Activated T-cell treated with anti-CD3 and anti-CD28 coated beads, Interleukin-2, amount 50 U/mL, for 72 hours (primary cell): ENCODE measurements at places on chromosomes 16 and 17. TPM values are rescaled to one million over a fixed set of nuclear protein-coding genes. Genes with fewer than 3 reads are reported as not detected.

- DNase-seq, result no peak
Observed at GRCh38 chr16:89484923-89485679, 5.3 kb downstream of the ANKRD11 start.

HS3ST3B1 gene
- 17.1 TPM for total RNA-seq

DNA sequence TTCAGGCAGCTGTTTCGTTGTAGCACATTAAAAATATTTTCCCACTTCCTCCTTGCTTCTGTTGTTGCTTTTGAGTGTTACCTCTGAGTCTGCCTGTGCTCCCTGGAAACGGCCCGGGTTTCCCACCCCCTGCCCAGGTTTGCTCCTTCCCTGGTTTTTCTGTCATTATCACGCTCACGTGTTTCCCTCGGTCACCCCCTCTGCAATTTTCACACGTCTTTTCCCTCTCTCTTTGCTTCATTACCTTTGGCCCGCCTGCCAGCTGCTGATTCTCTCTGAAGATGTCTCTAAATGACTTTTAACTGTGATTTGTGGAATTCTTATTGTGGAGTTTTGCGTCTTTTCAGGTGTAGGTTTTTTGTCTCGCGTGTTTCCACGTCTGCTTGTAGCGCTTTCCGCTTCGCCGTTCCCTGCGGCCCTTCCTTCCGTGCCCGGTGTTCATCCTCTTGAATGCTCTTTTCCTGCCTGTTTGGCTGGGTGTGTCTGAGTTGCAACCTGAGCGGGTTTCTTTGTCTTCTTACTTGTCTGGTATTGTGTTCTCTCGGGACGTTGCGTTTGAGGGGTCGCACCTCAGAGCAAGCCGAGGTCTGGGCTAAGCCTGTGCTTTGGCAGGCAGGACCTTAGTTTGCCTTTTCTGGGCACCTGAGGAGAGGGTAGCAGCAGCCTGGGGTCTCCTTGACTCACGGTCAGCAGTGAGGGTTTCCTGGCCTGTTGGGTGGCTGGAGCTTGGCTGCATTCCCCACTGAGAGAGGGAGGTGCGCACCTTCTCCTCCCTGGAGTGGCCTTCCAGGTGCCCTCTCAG is 96.3 kb upstream of the ZNF750 start:
- no peak for DNase-seq

NATD1 gene
- total RNA-seq, result 8.8 TPM

CACNA1G gene
- 0.07 TPM for total RNA-seq

DNA sequence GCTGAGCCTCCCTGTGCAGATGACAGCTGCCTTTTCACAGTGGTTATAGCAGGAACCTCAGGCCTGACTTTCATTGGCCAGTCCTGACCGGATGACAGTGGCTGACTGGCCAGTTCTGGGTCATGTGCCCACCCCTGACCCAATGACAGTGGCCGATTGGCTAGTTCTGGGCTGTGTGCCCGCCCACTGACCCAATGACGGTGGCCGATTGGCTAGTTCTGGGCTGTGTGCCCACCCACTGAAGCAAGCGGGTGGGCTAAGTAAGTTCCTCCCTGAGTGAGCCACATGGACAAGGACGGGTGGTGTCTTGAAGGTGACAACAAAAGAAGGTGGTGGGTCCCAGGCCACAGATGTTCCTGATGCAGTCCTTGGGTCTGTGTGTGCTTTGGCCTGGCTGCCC is 9.5 kb downstream of the DEF8 start:
- DNase-seq, result no peak

DNA sequence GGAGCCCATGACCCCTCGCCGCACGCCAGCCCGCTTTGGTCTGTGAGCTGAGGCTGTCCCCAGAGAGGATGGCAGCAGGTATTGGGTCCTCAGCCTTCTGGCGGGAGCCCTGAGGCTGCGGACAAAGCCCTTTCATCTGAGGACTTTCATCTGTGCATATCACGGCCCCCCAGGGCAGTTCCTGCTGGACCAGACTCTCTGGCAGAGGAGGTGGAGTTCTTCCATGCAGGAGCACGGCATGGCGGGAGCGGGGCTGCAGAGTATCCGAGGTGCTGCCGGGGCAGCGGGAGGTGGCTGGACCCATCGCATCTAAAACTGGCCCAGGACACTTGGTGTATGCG is 18.8 kb downstream of the DHX38 start:
- DNase-seq, result no peak

DNA sequence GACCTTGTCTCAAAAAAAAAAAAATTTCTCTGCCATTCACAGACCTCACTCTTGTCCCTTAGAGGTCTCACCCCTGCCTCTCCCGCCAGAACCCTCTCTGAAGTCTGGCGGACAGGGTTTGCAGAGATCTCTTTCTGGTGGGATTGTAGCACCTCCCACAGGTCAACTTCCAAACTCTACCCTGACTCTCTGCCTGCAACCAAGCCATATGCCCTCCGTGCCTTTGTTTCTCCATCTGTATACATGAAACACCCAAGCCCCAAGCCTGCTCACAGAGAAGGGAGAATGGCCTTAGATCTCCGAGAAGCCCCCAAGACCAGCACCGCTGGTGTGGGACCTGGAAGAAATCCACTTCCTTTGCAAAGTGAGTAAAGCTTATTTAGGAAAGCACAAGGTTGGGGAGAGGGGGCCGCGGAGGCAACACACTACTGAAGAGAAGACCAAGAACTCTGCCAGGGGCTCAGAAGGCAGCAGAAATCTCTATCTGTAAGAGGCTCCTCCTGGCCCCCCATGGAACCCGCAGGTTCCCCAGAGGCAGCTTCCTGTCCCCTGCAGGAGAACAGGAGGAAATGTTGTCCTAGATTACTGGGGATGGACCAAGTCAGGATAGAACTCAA is 219.9 kb downstream of the C16orf78 start:
- no peak for DNase-seq

GRCh38 chr17:65855245-65855644 is 293.8 kb upstream of the AXIN2 start:
- DNase-seq, result no peak

FOXN1 gene
- total RNA-seq, result not detected

GRCh38 chr16:6143020-6143419 is 1045.4 kb upstream of the EEF2KMT start:
- DNase-seq, result no peak

CCL5 gene
- 178 TPM for total RNA-seq

DNA sequence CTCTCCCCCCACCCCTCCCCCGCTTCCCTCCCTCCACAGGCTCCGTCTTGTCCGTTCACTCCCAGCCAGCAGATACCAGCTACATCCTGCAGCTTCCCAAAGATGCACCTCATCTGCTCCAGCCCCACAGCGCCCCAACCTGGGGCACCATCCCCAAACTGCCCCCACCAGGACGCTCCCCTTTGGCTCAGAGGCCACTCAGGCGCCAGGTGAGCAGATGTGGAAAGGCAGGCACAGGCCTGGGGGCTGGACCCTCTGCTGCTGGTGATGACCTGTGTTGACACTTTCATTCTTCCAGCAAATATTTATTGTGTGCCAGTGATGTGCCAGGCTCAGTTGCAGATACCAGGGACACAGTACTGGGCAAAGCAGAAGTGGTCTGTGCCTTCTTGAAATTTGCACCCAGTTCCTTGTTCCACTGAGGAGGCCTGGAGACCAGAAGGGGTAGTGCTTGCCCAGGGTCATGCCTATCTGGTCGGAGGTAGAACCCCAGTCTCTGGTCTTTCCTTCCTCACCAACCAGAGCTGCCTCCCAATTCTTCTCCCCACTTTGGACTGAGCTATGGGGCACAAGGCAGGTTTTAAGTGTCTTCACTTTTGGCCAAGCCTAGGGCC is 10.3 kb upstream of the ABCC3 start:
- DNase-seq, result no peak

GLOD4 gene
- 67.7 TPM for total RNA-seq

- no peak for DNase-seq
Observed at GRCh38 chr16:14527411-14528044, 102.5 kb downstream of the PARN start.

- no peak for DNase-seq
Observed at GRCh38 chr17:52986056-52986662, 827.6 kb upstream of the CA10 start.

GRCh38 chr16:82671741-82672140 is 45.0 kb downstream of the CDH13 start:
- peak; percentile 31 for DNase-seq

STAC2 gene
- total RNA-seq, result 0.07 TPM

DNA sequence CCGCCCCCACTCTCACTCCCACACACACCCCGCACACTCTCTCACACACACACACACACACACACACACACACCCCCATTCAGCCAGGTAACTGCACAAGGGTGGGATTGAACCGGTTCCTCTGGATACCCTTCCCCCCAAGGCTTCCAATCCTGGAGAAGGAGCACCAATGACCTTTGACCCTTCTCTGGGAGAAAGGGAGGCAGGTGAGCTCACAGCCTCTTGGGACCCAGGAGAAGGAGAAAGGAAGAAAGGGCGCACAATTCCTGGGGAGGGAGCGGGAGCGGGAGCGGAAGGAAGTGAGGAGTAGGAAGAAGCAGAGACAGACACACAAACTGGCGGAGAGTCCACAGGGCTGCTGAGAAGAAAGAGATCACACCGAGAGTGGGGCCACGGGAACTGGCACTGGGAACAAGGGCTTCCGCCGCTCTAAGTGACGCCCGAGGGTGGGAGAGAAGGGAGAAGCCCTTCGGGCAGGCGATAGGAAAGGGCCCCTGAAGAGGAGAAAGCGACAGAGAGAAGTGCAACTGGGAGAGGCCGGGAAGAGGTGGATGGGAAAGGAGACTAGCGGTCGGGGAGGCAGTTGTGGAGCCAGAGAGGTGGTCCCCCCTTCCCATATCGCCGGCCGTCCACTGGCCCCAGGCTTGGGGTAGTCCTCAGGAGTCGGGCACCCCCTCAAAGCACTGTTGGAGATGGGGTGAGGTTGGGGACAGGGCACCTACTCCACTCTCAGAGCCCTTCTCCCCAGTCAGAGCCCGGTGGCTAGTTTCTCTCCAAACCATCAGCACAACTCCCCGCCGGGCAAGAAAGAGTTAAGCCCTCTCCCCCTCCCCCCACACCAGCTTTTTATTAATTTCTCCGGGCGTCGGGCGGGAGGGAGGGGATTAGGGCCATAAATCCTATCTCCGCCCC is 1.3 kb downstream of the SAMD14 start:
- no peak for DNase-seq

ITGAX gene
- 146 TPM for total RNA-seq

DNA sequence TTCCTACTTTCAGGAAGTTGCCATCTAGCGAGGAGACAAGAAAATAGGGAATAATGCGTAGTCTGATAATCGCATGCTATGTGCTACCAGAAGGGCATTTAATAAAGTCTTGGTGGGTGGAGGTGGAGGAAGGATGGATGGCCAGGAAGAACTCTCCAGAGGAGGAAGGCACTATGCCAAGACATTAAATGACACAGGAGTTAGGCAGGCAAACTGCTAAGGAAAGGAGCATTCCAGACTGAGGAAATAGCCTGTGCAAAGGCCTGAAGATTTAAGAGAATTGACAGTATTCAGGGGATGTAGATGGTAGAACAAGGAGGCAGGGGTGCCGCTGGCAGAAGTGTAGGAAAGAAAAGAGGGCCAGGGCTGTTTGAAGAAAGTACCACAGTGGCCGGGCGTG is 19.3 kb upstream of the ARHGAP44 start:
- no peak for DNase-seq

CNTNAP4 gene
- total RNA-seq, result not detected

GRCh38 chr16:66473654-66474519 is 46.8 kb downstream of the BEAN1 start:
- no peak for DNase-seq

GRCh38 chr16:1224558-1224957 is 510 bp downstream of the TPSG1 start:
- DNase-seq, result no peak

TMEM98 gene
- total RNA-seq, result 0.86 TPM

DNA sequence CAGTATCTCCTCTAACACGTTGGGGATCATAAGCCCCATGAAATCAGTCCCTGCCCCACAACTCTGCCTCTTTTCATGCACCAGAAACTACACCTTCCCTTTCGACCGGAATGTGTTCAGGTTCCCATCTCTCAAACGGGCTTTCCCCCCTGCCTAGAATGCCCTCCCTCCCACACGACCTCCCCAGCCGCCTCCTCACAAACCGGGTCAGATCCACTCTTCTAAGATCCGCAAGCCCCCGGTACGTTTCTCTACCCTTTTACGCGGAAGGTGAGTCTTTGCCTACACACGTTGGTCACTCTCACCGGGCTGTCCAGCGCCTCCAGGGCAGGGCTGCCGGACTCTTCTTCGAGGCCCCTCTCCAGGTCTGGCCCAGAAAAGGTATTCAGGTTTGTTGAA is 708 bp downstream of the DHX33 start:
- DNase-seq, result peak; percentile 14

GRCh38 chr17:1275962-1276736 is 3.3 kb upstream of the TRARG1 start:
- DNase-seq, result peak; percentile 81

- no peak for DNase-seq
Observed at GRCh38 chr17:42608305-42609181, 631 bp downstream of the RETREG3 start.

DNA sequence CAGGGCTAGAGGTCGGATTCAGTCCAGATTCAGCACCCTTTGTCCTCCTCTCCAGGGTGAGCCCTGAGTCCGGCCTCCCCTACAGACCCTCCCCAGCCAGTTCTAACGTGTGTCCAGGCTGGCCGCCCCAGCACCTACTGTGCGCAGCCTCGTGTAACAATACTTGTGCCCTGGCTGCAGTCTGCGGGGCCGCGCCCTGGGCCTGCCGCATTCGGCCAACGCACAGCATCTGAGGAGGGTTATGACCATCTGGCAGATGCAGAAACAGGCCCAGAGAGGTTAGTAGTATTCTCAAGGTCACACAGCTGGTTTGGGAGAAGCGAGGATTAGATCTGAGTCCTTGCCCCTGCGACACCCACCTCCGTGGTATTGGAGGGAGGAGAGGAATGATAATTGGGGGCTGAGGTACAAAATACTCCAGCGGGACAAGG is 968 bp downstream of the RIPOR1 start:
- no peak for DNase-seq

- no peak for DNase-seq
Observed at GRCh38 chr16:84667600-84668309, 19.4 kb downstream of the KLHL36 start.

OR1F1 gene
- total RNA-seq, result 0.35 TPM

DNA sequence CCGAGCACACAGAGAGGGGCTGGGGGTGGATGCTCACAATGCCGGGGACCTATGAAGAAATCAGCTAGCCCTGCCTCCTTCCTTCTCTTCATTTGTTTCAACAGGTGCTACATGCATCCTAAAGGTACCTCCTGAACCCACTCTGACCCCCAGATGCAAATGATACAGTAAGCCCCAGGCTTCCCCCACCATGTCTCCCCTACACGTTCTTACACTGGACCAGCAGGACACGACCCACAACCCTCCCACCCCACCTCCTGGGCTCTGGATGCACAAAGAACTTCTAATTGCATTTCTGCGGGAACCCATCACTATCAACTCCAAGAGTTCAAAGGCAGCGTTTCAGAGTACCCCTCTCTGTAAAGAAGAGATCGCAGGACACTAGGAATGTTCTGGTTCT is 2.1 kb downstream of the XYLT1 start:
- DNase-seq, result no peak
